ENCODE measurements at places on chromosomes 11 and 22.

DNA sequence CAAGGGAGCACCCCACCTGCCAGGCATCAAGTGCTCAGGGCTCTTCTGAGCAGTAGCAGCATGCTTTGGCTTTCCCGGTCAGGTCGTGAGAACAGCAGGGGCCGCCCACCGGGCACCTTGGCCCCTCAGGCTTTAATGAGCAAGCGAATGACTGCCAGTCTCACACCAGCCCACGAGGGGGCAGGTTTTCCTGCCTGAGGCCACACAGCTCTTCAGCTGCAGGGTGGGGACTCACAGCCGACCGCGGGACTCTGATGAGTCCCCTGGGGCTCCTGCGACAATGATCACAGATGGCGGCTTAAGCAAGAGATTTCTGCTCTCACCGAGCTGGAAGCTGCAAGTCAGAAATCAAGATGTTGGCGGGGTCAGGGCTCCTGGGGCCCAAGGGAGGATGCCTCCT lies 14.3 kb upstream of the FGF19 start:
- DNase-seq: no peak

DNA sequence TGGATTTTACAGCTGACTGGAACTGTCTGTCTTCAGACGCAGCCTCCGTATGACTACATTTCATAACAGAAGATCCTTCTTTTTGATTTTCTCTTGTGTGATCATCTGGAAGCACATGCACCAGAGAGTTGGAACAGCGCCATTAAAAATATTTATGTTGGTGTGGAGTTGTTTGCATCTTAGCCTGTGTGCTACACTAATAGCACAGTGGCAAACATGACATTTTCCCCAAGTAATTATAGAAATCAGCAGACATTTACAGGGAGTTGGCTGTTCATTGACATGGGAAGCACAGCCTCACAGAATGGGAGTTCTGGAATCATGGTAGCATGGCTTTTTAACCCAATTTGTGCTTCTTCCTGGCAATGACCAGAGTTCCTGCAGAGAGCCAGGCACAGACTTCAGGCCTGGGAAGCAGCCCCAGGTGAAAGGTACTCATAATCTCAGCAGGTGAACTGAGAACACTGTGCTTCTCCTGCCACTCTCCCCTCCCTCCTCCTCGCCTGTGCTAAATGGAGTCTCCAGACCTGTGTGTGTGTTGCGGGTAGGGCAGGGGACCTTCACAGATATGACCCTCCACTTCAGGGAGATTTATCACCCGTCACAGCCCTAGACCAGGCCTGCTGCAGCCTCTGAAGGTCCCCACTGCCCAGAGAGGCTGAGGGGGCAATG lies 82.8 kb upstream of the PLET1 start:
- no peak for DNase-seq

DNA sequence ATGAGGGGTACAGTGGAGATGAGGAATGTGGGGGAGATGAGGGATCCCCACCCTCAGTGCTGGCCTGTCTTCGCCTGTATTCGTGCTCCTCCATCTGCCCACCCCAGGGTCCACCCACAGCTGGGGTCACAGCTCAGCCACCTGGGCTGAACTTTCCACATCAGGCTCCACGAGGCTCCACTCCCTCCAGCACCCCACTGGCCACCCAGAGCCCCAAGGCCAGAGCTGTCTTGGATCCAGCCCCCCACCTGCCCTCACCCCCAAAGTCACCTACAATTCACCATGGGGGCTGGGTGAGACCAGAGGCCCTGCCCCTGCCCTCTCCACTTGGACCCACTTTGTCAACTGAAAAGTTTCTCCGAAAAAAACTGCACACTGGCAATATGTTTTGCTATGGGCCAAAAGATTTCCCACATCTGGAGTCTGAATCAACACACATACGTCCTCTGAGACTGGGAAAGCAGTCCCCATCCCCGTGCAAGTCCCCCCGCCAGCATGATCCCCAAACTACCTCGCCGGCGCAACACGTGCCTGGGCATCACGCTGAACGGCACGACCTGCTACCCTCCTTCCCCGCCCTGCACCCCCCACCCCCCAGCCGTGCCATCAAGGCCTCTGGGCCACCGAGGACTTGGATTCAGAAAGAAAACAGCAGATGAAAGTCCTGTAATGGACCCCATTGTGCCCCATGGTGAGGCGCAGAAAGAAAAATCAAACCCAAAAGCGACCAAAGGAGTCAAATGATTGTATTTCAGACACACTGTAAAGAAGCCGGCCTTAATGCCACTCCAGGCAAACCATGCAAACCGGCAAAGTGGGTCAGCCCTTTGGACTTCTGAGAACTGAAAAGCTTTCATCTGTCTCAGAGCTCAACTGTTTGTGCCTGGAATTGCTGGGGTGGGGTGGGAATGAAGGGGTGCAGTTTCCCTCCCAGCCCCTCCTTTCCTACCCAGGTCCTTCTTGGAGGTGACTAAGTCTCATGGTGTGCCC lies 16.5 kb upstream of the GAL start:
- DNase-seq: no peak

GRCh38 chr22:43550672-43551071 lies 138.9 kb downstream of the MPPED1 start:
- DNase-seq: no peak

GRCh38 chr11:34251589-34251980 lies 106.2 kb downstream of the ABTB2 start:
- no peak for DNase-seq

- no peak for DNase-seq
These were observed 76.1 kb downstream of the CABIN1 start for GRCh38 chr22:24087071-24087795.

DNA sequence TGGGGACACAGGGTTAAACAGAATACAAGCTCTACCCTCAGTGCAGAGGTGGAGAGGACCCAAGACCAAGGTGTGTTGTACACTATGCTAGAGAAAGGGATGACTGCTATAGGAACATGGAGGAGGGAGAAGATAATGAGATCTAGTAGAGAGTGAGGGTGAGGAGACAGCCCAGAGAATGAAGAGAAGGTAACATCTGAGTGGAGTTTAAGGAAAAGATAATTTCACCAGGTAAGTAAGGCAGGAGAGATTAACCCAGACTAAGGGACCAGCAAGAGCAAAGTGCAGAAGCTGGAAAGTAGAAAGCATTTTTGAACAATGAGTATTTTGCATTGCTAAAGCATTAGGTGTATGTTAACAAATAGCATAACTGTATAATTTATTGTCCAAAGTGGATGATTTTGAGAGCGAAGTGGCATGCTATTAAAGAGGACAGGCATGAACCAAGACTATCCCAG lies 128.8 kb downstream of the RASSF10 start:
- no peak for DNase-seq

DNA sequence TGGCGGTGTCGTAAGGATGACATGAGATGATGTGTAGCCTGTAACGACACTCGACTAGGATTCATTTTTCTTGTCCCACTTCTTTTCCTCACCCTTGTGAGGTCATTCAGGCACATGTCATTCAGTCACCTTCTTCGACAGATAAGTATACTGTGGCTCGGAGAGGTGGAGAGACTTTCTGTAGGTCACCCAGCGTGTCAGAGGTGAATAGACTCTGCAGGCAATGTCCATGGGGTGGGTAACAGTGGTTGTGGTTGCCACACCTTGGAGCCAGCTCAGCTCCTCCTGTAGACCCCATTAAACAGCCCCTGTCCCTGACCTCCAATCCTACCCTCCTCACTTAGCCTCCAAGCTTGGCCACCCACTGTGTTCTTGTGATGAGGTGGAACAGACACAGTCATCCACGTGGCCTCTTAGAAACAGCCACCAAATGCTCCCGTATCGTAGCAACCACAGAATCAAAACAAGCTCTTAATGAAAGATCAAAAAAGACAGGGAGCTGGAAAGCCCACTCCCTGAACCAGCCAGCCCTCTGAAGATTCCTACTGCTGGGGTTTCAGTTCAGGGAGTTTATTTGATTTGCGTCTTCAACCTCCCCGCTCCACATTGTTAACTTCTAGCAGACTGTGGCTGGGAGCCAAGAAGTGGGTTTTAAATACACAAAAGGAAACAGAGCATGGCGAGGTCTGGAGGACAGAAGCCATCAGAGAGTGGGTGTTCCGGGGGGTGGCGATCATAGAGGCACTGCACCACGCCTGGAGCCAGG lies 89.0 kb upstream of the GRK3 start:
- no peak for DNase-seq

DNA sequence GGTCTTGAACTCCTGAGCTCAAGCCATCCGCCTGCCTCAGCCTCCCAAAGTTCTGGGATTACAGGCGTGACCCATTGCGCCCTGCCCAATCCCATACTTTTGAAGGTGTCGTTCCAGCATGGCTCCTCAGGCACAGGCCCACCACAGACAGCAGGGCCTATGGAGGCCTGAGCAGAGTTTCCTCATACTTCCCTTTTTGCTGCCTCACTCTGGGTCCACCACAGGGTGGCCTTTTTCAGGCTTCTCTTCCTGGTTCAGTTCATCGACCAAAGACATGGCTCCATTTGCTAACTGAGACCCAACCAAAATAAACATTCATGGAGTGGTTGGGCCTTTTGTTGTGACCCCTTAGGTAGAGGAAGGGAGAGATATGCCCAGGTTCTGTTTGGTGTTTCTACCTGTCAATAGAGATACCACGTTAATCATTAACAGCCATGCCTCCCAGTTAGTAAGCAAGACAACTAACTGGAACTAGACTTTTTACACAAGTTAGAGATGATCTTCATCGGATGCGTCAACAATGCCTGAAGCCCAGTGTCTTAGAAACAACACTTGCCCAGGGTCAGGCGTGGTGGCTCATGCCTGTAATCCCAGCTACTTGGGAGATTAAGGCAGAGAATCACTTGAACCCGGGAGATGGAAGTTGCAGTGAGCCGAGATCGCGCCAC lies 35.1 kb downstream of the TRIOBP start:
- no peak for DNase-seq

All from T-helper 1 cell (primary cell).